ENCODE measurements at places on chromosomes 7 and 10. TPM values are rescaled to one million over a fixed set of nuclear protein-coding genes. Genes with fewer than 3 reads are reported as not detected.

The NEBL gene
- 38.3 TPM for total RNA-seq

The C10orf53 gene
- total RNA-seq, result not detected

The ABCB4 gene
- not detected for total RNA-seq

The NUDT1 gene
- total RNA-seq, result 7.9 TPM

The PLAU gene
- total RNA-seq, result 90.2 TPM

The KIAA1549 gene
- 2.2 TPM for total RNA-seq

The SYT15B gene
- total RNA-seq, result not detected

The SPDYE2B gene
- not detected for total RNA-seq

The CABCOCO1 gene
- total RNA-seq, result not detected

The SLC16A9 gene
- 3.7 TPM for total RNA-seq

The RTKN2 gene
- total RNA-seq, result under 0.01 TPM

Data from nasal cavity respiratory epithelium epithelial cell of viscerocranial mucosa (primary cell).